ENCODE measurements at places on chromosomes 6 and 20.

GRCh38 chr6:170421921-170422320 is 115.4 kb downstream of the FAM120B start:
- peak; percentile 25 for DNase-seq

GRCh38 chr6:48134246-48134645 is 23.2 kb upstream of the PTCHD4 start:
- DNase-seq, result no peak

DNA sequence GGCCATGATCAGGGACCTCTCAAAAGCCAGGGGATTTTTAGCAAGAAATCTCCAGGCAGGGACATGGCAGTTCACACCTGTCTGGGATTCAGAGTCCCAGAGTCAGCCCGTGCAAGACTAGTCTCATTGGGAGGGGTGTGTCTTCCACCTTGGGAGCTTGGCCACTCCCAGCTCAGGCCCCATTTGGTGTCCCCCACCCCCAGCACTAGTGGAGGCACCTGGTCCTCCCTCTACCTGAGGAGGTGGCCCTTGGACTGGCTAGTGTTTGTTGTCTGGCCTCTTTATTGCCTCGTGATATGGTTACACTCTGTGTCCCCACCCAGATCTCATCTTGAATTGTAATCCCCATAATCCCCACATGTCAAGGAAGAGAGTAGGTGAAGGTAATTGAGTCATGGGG is 140.8 kb upstream of the PHACTR3 start:
- no peak for DNase-seq

GRCh38 chr6:21371676-21372171 is 221.8 kb upstream of the SOX4 start:
- no peak for DNase-seq

- no peak for DNase-seq
Observed at GRCh38 chr6:11380969-11381744, 148.7 kb upstream of the NEDD9 start.

DNA sequence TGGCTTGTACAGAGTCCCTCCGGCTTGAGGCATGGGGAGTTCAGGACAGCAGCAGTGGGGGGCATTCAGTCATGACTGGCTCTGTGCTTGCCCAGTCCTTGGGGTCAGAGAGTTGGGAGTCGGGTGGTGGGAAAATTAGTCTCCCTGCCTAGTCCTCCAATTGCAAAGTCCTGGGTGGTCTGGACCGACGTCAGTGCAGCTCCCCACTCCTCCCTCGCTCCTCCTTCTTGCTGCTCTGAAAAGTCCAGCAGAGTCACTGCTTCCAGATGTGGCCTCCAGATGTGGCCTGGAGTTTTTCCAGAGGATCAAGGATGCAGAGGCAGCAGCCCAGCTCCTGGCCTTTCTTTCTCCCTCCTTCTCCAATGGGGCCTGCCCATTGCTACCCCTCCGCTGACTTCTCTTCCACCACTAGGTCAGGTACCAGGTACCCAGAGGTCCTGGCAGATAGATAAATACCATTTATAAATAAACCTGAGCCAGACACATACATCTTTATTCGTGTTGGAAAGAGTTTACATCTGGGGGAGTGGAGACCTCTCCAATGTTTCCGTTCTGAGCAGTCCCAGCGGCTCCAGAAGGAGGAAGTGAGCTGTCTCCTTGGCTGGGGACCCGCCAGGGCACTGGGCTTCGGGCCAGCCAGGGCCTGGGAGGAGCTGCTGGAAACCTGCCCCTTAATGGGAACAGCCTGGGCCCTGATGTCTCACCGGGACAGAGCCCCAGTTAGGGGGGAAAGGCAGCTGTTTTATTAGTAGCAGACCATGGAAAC is 49.0 kb upstream of the RNF24 start:
- peak; percentile 67 for DNase-seq

- DNase-seq, result peak; percentile 82
Observed at GRCh38 chr20:57326667-57327455, 2.7 kb upstream of the SPO11 start.

GRCh38 chr6:27545271-27546046 is 72.6 kb upstream of the ZNF184 start:
- peak; percentile 84 for DNase-seq

DNA sequence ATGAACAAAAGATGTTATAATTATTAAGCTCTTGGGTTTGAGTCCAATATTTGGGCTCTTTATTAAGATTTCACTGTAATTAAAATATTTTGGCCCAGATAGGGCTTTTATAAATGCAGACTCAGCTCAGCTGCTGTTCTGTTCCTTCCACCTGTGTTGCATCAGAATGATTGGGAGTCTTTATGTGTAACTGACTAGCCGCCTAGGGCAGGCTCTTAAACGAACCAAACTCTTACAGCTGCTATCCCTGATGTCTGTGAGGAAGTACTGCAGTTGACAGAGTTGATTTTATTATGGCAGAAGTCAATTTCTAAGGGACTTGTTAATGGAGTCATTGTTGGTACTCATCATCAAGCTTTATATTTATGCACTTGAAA is 144.7 kb downstream of the MYO6 start:
- DNase-seq, result peak; percentile 17

DNA sequence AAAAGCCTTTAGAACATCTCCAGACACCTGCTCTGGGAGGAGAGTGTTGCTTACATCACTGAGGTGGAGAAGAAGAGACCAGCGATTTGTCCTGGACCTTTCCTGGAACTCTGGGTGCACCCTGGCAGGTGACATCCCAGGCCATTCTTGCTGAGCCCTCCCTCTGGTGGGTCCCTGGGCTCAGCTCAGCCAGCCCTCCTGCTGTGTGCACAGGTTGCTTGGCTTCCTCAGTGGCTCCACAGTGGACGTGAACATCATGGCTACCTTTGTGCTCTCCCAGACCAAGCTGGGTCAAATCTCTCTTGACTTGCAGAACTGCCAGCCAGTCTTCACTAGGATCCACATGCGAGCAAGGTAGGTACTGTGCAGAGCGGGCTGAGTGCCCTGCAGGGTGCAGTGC is 19.9 kb upstream of the BPIFA2 start:
- no peak for DNase-seq

All from NCI-H69 (cell line).